ENCODE measurements at places on chromosomes 2 and 18.

DNA sequence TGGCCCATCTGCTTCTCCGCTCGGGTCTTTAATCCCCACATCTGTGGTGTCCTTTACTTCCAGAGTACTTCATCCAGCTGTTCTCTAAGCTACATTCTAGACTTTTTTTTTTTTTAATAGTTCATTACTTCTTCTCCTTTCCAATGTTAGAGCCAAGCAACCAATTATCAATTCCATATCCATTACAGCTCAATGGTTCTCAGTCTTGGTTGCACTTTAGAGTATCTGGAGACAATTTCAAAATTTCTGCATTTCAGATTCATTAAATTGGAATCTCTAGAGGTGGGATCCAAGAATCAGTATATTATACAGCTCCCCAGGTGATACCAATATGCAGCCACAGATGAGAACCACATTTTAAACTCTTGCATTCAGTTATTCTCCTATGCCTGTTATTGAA, 43.9 kb upstream of the ZSWIM2 start:
- DNase-seq = no peak

- peak; percentile 92 for DNase-seq
Observed at GRCh38 chr2:150234787-150235446, 252.6 kb downstream of the RND3 start.

DNA sequence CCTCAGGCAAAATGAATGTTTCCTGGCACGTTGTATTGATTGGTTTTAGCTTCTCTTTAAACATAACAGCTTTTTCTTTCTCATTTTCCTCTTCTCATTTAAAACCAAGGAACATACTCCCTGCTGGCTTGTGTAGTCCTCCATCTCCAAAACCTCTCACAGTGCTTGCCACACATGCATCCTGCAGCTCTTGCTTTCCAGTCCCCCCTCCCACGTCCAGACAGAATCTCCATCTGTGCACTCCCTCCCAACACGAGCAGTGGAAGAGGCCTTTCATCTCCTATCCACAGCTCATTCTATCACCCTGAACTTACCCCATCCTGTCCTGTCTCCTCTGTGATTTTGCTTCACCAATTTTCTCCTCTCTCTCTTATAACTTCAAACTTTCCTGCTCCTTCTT, 99.6 kb upstream of the THSD7B start:
- no peak for DNase-seq

GRCh38 chr2:65380255-65380654, 52.1 kb downstream of the SPRED2 start:
- peak; percentile 30 for DNase-seq

- DNase-seq = no peak
Observed at GRCh38 chr2:120821446-120822160, 85.9 kb downstream of the GLI2 start.

- no peak for DNase-seq
Observed at GRCh38 chr2:200809506-200810251, 2.0 kb upstream of the BZW1 start.

DNA sequence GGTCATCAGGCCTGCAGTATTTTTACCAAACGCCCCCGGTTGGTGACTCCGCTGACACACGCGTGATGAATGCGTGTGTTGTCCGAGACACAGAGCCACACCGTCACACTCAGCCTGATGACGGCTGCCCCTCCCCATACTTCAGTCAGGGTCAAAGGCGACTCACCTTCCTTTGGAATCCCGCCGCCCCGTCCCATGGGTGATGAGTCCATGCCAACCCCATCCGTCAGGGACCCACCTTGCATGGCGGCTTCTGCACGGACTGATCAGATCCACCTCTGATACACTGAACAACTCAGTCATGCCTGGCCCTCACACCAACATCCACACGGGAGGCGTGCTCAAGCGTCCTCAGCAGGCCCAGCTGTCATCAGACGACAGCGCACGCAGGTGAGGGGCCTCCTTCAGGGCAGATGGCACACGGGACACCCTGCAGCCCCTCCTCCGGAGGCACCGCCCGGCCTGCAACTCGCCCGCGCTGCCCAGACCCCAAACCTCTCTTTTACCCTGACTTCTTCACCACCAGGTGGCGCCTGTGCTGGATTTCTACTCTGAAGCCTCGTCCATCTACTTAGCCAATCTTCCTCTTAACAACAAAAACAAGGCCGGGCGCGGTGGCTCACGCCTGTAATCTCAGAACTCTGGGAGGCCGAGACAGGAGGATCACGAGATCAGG, 89.2 kb downstream of the ZNF516 start:
- DNase-seq = no peak

- DNase-seq = no peak
Observed at GRCh38 chr2:215320679-215321078, 8.8 kb downstream of the ATIC start.

- DNase-seq = no peak
Observed at GRCh38 chr2:6793371-6793770, 72.3 kb downstream of the CMPK2 start.

DNA sequence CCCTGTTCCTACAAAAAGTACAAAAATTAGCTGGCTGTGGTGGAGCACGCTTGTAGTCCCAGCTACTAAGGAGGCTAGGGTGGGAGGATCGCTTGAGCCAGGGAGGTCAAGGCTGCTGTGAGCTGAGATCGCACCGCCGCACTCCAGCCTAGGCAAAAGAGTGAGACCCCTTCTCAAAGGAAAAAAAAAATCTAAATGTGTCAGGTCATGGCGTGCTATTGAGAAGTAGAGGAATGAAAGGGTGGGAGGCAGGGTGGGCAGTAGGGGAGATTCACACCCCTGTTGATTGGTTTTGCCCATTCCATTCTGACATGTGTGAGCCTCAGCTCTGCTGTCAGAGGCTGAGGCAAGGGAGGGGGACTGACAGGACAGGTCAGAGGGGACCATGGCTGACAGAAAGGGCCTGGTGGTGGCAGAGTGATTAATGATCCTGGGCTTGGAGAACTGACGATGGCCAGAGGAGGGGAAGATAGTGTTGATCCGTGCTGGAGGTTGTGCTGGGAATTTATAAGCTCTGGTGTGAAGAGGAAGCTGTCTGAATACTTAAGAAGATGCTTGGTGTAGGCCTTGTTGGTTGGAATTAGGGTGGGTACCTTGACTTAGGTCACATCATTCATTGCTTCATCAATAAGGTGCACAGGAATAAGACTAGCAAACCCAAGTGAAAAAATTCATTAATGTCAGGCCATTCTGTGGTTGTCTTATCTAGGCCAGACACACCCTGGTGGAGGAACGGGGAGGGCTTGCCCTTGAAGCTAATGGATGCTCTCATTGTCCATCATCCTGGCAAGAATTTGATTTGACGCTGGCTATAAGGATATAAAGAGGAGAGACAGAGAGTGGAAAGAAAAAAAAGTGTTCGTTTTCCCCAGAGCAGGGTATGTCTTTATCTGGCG, 19.1 kb upstream of the SMARCAL1 start:
- DNase-seq = no peak

DNA sequence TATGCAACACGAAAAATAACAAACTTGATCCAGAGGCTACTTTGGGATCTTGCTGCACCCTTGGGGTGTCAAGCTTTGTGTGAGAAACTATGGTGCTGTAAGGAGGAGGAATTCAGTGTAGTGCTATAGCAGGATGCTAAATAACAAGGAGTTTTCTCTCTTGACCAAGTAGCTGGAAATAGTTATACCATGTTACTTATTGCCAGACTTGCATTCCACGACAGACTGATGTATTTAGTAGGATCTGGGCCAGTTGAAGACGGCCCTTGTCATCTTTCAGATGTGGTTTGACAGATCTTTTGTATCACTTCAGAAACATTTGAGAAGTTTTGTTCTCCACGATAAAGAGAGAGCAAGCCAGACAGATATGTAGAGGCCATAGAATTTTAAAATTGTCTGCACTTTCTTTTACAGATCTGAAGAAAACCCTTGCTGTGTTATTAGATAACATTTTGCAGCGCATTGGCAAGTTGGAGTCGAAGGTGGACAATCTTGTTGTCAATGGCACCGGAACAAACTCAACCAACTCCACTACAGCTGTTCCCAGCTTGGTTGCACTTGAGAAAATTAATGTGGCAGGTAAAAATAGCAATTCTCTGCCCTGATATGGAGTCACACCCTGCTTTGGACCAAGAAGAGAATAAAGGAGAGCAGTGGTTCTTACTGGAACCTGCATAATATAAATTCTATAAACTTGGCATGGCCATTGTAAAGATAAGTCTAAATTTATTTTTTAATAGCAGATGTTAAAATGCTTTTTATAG, 16.3 kb downstream of the MGAT5 start:
- no peak for DNase-seq

DNA sequence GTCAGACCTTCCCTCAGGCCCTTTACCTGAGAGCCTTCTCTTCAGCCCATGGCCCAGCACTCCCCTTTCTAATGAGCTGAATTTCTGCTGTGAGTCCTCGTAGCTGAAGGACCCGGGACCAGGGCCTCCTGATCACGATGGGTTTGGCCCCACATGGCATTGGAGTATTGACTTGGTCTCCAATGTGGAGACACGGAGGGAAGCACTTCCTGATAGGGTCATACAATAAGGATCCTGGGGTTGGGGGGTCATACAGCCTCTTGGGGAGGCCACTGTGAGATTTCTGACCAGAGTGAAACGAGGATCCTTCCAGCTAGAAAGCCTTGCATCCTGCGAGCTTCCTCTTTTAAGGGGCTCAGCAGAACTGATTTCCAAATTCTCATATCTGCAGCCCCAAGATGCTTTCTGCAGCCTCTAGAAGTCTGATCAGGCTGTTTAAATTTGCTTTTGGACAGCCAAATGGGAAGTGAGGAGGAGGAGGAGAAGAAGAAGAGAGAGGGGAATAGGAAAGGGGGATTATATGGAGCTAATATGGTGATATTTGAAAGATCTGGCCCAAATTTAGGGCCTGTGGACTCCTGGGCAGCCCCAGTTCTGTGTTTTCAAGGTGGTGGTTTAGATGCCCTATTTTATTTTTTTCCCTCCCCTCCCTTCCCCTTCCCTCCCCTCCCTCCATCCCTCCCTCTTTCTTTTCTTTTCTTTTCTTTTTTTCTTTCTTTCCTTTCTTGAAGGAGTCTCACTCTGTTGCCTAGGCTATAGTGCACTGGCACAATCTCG, 38.9 kb downstream of the RHOB start:
- no peak for DNase-seq

- DNase-seq = no peak
Observed at GRCh38 chr2:5507367-5507766, 184.8 kb upstream of the SOX11 start.

DNA sequence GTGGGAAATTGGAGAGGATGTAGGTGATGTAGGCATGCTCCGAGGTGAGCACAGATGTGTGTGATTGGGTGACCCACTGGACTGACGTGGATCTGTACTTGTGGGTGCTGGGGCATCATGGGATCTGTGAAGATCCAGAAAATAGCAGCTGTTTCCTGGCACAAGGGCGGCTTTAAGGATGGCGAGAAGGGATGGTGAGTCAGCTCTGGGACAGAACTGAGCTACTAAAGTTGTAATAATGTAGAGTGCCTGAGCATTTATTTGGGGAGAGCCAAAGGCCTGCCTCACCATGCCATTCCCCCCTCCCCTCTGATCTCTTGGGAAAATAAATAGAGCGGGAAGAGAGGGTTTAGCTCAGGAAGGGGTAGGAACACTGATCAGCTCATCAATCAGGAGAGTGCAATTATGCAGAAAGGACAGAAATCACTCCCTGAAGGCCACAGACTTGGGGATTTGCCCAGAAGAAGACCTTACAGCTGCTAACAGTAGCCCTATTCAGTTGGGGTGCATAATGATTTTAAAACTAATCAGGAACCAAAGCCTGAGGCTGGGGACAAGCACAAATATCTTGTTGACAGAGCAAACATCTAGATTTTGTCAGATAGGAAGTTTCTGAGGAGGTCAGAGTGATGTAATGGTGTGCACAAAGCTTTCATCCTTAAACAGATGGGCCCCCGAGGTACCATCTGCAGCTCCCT, 30.3 kb downstream of the TANC1 start:
- no peak for DNase-seq

DNA sequence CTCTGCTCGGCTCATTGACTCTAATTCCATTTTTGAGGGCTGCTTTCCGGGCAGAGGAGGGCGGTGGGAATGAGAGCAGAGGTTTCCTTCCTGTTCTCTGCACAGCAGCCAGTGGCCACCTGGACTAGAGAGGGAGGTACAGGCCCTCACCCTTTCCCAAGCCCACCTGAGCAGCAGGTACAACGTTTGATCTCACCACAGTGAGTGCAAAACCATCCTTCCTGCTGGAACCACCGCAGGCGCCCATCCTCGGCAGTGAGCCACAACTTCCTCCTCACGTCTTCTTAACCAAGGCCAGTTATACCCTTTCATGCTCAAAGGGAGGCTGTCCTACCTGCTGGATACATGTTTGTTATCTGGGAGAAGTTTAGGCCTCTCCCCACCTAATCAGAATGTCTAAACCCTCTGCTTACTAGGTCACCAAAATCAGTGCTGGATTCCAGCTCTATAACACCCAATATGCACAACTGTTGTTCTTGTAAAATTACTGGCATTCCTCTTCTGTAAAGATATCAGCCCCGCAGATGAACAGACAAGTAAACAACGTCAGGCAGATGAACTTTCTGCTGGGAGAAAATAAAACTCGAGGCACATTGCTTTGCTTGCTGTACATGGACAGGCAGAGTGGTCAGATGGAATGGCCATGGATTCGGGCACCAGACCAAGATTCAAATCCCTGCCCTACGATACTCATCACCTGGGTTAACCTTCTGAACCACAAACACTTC, 191.4 kb downstream of the SH3RF3 start:
- no peak for DNase-seq

GRCh38 chr2:5766561-5766960, 74.4 kb downstream of the SOX11 start:
- no peak for DNase-seq

DNA sequence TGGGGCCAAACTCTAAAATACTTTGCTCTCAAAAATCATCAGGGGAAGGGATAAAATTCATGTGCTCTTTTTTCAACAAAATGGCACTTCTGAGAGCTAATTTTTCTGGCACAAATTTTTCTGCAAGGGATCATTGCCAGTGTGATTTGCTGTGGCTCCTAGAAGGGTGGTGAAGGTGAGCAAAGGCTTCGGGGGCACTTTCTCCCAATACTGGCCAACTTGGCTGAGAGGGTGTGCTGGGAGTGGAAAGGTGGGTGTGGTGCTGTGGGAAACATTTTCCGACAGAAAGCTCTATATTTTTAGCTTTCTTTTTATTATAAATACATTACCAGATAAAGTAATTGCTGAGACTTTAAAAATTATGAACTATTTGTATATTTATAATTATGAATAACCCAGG, 419 bp downstream of the SMYD1 start:
- no peak for DNase-seq

DNA sequence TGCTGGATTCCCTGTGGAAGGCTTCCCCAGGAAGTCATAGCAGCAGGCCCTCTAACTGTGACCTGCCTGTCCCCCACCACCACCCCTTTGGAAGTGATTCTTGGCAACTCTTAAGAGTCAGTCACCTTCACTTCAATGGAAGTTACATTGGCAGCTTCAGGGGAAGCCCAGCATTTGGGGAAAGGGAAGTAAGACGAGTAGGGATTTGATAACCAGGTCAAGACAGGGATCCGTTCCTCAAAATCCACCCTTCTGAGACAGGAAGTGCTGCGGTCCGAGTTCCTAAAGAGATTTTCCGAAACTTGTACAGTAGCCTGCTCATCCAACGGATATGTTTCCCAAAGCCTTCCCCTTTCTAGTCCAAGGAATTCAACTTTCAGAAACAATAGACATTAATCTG, 54.2 kb downstream of the MRPL35 start:
- DNase-seq = no peak
